Spleen (tissue), 13 donors: ENCODE measurements at places on chromosomes 2 and 18. TPM values are rescaled to one million over a fixed set of nuclear protein-coding genes. Genes with fewer than 3 reads are reported as not detected.

ZAP70 gene
- 49.2 TPM for polyA plus RNA-seq

B3GNT7 gene
- polyA plus RNA-seq, result 1.4 TPM

DNA sequence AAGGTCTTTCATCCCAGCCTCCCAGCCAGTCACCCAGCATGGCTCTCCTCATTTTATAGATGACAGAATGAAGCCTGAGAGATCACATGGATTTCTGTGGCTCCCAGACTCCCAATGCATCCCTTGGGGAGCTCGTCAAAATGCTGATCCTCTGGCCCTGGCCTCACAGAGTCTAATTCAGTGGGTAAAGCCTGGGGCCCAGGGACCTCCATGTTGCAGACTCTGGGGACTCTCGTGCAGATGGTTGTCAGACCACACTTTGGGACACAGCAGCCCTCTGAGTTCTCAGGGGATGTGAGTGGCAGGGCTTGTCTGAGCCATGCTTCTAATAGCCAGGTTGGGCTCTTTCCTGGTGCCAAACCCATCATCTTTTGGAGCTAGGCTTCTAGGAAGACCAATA, 97.0 kb downstream of the CTIF start:
- no peak for DNase-seq

HPCAL1 gene
- 57.9 TPM for polyA plus RNA-seq

GRCh38 chr2:43026426-43027096, 199.8 kb downstream of the ZFP36L2 start:
- DNase-seq, result peak; percentile 39

DNA sequence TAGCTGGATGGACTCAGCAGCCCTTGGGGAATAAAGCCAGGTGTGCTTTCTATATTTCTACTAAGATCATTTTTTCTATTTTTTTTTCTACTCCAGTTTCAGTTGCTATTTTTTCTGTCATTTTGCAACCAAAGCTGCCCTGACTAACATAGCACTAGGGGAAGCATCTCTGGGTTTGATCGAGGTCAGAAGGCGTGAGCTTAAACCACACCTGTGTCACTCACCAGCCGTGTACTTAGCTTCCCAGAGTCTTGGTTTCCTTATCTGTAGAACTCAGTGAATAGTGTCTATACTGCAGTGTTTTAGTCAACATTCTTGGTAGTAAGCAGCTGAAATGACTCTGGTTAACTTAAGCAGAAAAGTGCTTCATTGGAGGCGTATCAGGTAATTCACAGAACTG, 489.6 kb upstream of the SPRED2 start:
- no peak for DNase-seq

DNA sequence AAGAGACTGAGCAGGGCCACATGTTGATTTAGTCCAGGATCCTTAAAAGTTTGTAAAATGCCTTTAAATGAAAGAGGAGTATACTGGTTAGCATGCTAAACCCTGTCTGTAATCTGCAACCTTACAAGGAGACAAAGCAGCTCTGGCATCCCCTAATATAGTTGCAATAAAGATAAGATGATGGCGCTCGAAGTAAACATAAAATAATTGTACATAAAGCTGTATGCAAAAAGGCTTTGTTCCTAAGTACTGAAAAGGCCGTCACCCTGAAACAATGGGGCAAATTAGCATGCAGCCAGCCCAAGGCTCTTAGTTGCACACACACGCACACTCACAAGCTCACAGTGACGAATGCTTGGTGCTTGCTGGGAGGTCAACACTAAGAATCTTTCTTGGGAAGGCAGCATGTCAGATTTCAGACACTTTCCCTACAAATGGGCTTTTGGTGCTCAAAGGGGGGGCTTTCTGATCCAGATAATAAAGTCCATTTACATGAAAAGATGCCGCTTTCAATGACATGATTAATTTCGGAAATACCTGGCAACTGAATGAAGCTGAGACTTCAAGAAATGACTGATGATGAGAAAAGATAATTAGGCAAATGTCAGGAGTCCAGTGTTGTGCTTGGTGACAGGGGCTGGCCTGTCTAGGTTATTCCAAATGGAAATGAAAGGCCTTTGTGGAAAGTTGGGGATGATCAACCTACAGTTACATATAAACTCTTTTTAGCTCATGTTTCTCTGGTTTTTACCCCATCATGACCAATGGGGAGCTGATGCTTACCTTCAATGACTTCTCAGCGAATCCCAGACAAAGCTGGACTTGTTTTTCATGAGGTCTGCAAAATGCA, 370.3 kb downstream of the MEIS1 start:
- DNase-seq, result no peak

KLHL29 gene
- 2.0 TPM for polyA plus RNA-seq

ACTG2 gene
- 5.0 TPM for polyA plus RNA-seq

KIAA2012 gene
- polyA plus RNA-seq, result not detected

TUBA3E gene
- not detected for polyA plus RNA-seq

DNA sequence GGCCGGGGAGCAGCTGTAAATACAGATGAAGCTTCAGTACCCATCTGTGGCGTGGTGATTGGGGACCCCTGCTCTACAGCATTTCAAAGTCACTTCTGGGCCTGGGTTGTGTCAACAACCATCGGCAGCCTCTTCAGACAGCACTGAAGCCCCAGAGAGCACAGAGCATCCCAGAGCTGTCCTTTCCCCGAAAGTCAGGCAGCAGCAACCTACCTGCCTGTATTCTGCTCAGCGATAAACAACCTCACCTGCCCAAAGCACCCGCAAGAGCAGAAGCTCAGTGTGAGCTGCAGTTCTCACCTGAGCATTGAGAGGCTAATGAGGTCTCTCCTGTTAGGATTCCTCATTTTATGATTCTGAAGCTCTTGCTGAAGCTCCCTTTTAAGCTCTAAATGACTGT, 19.3 kb downstream of the TRABD2A start:
- no peak for DNase-seq

- DNase-seq, result peak; percentile 43
Observed at GRCh38 chr18:79844999-79845563, 47.3 kb downstream of the KCNG2 start.

RSAD2 gene
- 4.7 TPM for polyA plus RNA-seq

CD207 gene
- 0.05 TPM for polyA plus RNA-seq

DNA sequence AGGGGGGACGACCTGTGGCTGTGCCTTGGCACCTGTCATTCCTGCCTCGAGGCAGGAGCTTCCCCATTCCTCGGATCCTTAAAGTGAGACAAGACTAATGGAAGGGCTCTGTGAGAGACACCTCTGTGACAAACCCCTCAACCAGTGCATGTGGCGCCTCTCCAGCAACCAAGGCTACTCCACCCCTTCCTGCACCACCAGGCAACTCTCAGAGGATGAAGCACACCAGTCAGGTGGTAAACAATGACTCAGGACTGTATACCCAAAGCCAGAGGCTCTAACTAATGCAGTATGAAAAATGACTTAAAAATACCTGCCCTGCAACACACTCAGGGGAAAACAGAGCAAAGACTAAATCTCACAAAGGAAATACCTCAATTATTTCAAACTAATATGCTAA, 136.9 kb downstream of the UXS1 start:
- DNase-seq, result no peak

TRABD2A gene
- 5.0 TPM for polyA plus RNA-seq

DNA sequence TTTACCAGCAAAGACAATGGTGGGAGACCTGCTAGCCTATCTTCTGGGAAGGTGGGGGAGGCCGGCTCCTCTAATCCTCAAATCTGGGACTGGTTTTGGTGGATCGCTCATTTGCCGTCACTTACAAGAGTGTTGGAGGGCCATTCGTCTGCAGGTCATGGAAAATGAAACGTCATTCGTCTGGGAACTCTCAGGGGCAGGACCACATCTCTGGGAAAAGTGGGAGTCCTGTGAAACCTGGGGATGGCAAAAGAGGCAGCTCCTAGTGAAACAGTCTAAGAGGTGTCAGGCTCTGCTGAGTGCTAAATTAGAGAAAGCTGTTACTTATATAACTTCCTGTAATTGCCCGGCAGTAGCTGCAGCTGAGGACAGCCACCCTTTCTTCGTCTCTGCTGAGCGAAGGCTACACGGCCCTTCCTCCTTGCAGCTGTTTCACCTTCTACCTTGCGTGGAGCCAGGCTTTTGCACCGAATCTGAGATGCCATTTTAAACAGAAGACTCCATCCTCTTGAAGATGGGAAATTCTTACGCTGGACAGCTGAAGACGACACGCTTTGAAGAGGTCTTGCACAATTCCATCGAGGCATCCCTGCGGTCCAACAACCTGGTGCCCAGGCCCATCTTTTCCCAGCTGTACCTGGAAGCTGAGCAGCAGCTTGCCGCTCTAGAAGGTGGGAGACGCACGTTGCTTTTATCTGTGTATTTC, 22.4 kb downstream of the GREB1 start:
- peak; percentile 42 for DNase-seq

- DNase-seq, result no peak
Observed at GRCh38 chr18:76619261-76619620, 124.2 kb upstream of the ZNF516 start.

KLHL41 gene
- 0.52 TPM for polyA plus RNA-seq

GRCh38 chr2:176589287-176589686, 320.0 kb downstream of the MTX2 start:
- DNase-seq, result no peak

DNA sequence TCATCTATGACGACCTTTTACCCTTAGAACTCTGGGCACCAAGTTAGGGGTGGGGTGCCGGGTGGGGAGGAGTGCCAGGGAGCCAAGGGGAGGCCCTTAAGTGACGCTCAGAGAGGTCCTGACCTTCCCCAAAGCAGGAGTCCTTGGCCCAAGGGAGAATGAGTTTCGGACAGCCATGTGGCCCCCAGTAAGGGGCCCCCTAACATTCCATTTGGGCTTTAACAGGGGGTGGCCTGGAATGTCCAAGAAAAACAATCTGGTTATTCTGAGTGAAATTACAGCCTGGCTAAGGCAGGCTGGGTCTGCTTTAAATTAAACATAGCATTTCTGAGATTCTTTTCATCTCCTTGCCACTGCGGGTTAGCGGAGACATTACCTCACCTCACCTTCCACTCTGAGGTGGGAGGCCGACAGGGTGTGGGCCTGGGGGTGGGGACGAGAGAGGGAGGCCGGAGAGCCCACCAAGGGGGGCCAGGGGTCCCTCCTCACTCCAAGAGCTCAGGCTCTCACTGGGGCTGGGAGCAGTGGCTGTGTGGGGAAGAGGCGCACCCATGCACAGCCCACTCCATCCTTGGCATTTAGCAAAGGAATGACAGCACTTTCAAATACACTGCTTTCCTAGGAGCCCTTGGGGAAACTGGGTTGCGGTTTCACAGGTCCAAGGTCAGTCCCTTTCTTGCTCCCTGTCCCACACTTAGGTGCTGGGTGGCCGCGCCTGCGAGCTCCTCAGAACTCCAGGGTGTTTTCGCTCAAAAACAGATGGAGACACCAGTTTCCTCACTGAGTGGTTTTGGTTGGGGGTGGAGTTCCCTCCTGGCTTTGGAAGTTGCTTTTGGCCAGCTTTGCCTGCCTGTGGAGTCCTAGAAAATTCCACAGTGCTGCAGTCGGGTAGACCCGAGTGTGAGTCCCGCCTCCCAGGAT, 107.4 kb downstream of the POLR1A start:
- peak; percentile 77 for DNase-seq

RAX gene
- polyA plus RNA-seq, result not detected

PPP1R1C gene
- 0.48 TPM for polyA plus RNA-seq

DNA sequence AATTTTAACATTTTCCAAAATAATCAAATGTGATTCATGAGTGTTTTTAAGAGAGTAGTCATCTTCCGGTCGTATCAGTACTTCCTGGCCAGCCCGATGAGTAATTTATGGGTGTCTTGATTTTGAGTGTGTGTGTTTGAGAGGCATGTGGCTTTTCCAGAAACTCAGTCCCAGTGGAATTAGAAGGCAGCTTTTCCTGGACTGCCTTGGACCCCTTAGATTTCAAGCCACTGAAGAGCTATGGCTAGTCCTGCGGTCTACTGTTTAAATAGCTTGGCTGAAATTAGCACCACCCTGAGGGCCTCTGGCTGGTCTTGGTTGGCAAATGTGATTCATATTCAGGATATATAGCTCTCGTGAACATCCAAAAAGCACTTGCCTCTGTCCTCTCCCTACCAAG, 59.4 kb downstream of the HK2 start:
- no peak for DNase-seq

TCF7L1 gene
- polyA plus RNA-seq, result 2.4 TPM

- peak; percentile 20 for DNase-seq
Observed at GRCh38 chr18:48623468-48624235, 84.8 kb downstream of the CTIF start.

- DNase-seq, result no peak
Observed at GRCh38 chr2:46519265-46519664, 39.9 kb downstream of the TMEM247 start.

DNA sequence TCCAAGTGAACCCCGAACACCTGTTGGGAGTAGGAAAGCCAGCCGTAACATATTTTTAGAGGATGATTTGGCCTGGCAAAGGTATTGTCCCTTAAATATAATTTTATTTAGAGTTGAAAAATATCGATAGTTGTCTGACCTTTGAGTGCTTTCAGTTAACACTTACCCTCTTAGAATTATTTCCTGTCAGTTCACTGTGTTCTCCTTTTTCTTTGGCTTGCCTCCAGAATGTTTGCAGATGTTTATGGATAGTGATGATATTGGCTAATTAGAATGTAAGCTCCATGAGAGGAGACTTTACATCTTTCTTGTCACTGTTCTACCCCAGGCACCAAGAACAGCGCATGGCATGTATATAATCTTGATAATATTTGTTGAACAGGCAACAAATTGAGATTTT, 19.8 kb downstream of the PIKFYVE start:
- DNase-seq, result no peak

GRCh38 chr2:133526530-133527300, 41.5 kb downstream of the NCKAP5 start:
- no peak for DNase-seq

- DNase-seq, result no peak
Observed at GRCh38 chr2:171208657-171209056, 48.0 kb upstream of the TLK1 start.

DNA sequence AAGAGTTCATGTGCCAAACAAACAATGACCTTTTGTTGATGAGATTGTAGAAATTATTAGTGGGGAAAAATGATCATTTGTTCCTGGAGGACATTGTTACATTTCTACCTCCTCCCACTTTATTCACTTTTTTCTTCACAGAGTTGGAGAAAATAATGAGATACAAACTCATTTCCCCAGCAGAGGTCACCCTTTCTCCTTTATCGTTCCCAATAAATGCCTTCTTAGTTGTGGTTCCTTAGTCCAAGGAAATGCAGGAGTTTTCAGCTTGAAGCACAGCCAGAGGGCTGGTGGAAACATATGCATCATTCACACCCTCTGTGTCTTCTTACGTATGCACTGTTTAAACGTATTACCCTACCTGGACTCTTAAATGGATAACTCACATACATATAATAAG, 108.8 kb downstream of the SLC4A3 start:
- DNase-seq, result no peak

CD8A gene
- 21.4 TPM for polyA plus RNA-seq

DPP10 gene
- not detected for polyA plus RNA-seq

- DNase-seq, result no peak
Observed at GRCh38 chr2:207514451-207514850, 15.3 kb upstream of the CREB1 start.

- DNase-seq, result no peak
Observed at GRCh38 chr2:149787206-149787605, 199.6 kb upstream of the MMADHC start.

SLC35F6 gene
- polyA plus RNA-seq, result 10.9 TPM
